ENCODE measurements at places on chromosomes 16 and 17. TPM values are rescaled to one million over a fixed set of nuclear protein-coding genes. Genes with fewer than 3 reads are reported as not detected.

Gene TNFRSF13B
- 2.6 TPM for polyA plus RNA-seq

Gene FGF11
- polyA plus RNA-seq, result 5.5 TPM

Gene TMEM235
- polyA plus RNA-seq, result 0.50 TPM

Gene ZNF629
- polyA plus RNA-seq, result 4.6 TPM

Gene OR4D1
- polyA plus RNA-seq, result 0.11 TPM

Gene CCDC200
- polyA plus RNA-seq, result 0.39 TPM

Gene SMTNL2
- 1.6 TPM for polyA plus RNA-seq

Gene MYH11
- 26.6 TPM for polyA plus RNA-seq

Gene SLC5A10
- polyA plus RNA-seq, result 0.52 TPM

Gene CPNE7
- polyA plus RNA-seq, result 9.6 TPM

Gene KLHL36
- 17.8 TPM for polyA plus RNA-seq

Gene SLC25A10
- 11.9 TPM for polyA plus RNA-seq

Gene FBXL16
- polyA plus RNA-seq, result 9.6 TPM

Gene PLA2G10
- 0.57 TPM for polyA plus RNA-seq
